ENCODE measurements at places on chromosomes 7 and 10. TPM values are rescaled to one million over a fixed set of nuclear protein-coding genes. Genes with fewer than 3 reads are reported as not detected.

DNA sequence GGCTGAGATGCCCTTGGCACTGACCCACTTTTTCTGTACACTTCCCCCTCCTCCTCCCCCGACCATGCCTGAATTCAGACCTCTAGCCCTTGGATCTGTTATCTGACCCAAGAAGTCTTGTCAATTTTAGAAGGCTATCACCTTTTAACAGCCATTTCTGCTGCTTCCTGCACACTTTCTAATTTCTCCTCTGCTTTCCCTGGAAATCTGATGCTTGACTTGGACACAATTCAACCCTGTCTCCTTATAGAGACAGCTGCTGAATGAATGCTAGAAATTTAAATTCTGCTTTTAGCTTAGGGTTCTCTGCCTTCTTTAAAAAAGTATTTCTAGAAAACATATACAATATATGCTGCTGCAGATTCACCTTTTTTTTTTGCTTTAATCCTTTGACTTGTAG lies 417.9 kb upstream of the KLF6 start:
- H3K4me1 ChIP-seq, result no peaks in the 10 kb centered on the region
- no peak overlapping the region for H3K27ac ChIP-seq
- no peak overlapping the region for H3K4me3 ChIP-seq
- no peaks in the 10 kb centered on the region for H3K36me3 ChIP-seq

- peak; percentile 37 for DNase-seq
- no peaks in the 10 kb centered on the region for H3K4me1 ChIP-seq
- H3K4me3 ChIP-seq, result no peak overlapping the region
- H3K27me3 ChIP-seq, result no peaks in the 10 kb centered on the region
- no peaks in the 10 kb centered on the region for H3K36me3 ChIP-seq
- H3K27ac ChIP-seq, result no peak overlapping the region
Observed at GRCh38 chr10:122703483-122704448, 4.1 kb upstream of the C10orf120 start.

DNA sequence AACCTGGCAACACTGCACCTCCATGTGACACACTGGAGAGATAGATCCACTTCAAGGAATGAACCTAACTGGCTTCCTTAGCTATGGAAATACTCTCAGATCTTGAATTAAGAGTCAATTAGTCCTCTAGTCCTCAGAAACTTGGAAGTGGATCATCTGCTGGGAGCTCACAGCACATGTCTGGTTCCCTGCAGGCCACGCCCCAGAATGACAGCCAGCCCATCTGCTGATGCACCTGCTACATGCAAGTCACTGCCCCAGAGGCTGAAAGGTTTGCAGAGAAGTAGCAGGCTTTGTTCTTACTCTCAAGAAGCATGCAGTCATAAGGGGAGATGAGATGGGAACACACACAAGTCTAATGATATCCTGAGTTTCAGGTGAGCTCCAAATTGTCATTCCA lies 275.9 kb downstream of the SKAP2 start:
- no peaks in the 10 kb centered on the region for H3K36me3 ChIP-seq
- no peak for DNase-seq
- H3K4me3 ChIP-seq, result no peak overlapping the region
- no peak overlapping the region for H3K27ac ChIP-seq
- no peaks in the 10 kb centered on the region for H3K4me1 ChIP-seq

DNA sequence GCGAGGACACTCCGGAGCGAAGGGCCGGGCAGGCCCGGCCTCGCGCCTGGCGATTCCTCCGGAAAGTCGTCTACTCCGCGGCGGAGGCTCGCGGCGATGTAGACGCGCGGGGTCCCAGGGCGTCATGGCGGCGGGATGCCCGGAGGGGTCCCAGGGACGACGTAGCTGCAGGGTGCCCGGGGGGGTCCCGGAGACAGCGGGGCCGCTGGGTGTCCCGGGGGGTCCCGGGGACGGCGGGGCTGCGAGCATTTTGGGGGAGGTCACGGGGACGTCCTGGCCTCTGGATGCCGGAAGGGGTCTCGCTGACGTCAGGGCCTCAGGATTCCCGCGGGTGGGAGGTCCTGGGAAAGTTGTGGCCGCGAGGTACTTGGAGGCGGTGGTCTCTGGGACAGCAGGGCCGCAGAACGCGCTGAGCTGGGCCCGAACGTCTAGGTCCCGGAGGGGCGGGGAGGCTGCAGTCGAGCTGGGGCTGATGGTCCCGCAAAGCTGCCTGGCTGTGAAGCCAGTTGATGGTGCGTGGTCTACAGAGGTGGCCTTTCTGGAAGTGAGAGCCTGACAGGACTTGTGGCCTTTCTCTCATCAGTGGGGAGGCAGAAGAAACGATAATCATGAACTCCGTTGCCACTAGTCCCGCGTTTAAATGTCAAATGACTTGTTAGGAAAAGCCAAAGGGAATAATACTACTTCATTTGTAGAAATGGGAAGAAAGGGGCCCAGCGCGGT lies 637 bp downstream of the HSPA14 start:
- H3K4me1 ChIP-seq, result peaks cover 11% of the 10 kb centered on the region
- no peak for DNase-seq
- peak overlapping the region; percentile 97 for H3K4me3 ChIP-seq
- H3K27me3 ChIP-seq, result no peaks in the 10 kb centered on the region
- H3K36me3 ChIP-seq, result no peaks in the 10 kb centered on the region
- peak overlapping the region; percentile 89 for H3K27ac ChIP-seq

PLXNA4 gene
- 1.5 TPM for total RNA-seq

RNF32 gene
- total RNA-seq, result 0.96 TPM
